ENCODE measurements at places on chromosomes 16 and 17. TPM values are rescaled to one million over a fixed set of nuclear protein-coding genes. Genes with fewer than 3 reads are reported as not detected.

DNA sequence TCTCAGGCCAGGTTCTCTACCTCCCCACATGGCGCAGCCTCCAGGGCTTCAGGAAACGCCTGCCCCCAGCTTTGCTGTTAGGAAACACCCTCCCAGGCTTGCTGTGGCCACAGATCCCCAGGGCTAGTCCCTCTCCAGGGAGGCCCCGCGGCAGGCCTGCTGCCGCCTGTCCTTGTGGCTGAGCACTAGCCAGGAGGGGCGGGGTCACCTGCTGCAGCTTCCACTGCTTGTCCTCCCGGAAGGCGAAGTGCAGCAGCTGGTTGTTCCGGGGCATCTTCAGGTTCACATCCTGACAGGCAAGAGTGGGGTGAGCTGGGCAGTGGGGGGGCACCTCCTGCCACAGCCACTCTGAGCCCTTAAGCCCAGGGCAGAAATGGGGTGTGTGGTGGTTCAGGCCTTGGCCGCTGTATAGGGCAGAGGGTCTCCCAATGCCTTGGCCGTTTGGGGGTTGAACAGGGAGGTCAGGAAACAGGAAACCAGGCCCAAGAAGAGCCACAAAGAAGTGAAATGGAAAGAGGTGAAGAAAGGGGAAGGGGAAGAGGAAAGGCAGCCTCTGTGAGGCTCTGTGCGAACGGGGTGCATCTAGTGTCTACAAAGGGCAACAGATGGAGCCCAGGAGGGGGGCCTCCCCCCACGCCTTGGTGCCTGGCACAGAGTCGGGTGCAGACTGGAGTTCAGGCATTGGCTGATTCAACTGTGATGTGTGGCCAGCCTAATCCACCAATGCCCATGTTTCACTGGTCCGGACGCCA, 2.0 kb downstream of the ROGDI start:
- no peak overlapping the region for H3K27ac ChIP-seq
- H3K4me1 ChIP-seq, result peaks cover 13% of the 10 kb centered on the region
- peaks cover 2% of the 10 kb centered on the region for H3K36me3 ChIP-seq
- DNase-seq, result no peak
- peak overlapping the region; percentile 26 for H3K4me3 ChIP-seq

Gene EPX
- total RNA-seq, result not detected

Gene CCL13
- not detected for total RNA-seq

GRCh38 chr17:59863616-59864015, 29.1 kb downstream of the TUBD1 start:
- DNase-seq, result no peak
- H3K4me3 ChIP-seq, result no peak overlapping the region
- H3K27ac ChIP-seq, result no peak overlapping the region
- no peaks in the 10 kb centered on the region for H3K27me3 ChIP-seq

GRCh38 chr17:47225436-47225858, 16.3 kb downstream of the MYL4 start:
- H3K4me1 ChIP-seq, result peaks cover 21% of the 10 kb centered on the region
- H3K27me3 ChIP-seq, result peaks cover 4% of the 10 kb centered on the region
- no peak for DNase-seq
- H3K27ac ChIP-seq, result no peak overlapping the region
- H3K36me3 ChIP-seq, result no peaks in the 10 kb centered on the region

Gene SLC12A3
- not detected for total RNA-seq
